Stimulated activated CD4-positive, alpha-beta T cell treated with anti-CD3 and anti-CD28 coated beads, TNF-alpha, amount 100 ng/mL, for 24 hours (primary cell): ENCODE measurements at places on chromosomes 3 and 15.

- DNase-seq = no peak
Measured at GRCh38 chr3:176032043-176032442, 1165.2 kb downstream of the TBL1XR1 start.

GRCh38 chr3:43909149-43909548 is 218.4 kb downstream of the ABHD5 start:
- DNase-seq = no peak

- no peak for DNase-seq
Measured at GRCh38 chr3:84946240-84946639, 12.5 kb upstream of the CADM2 start.

GRCh38 chr3:32469151-32469874 is 33.3 kb downstream of the CMTM6 start:
- no peak for DNase-seq

GRCh38 chr3:127441764-127442163 is 148.8 kb downstream of the TPRA1 start:
- no peak for DNase-seq

GRCh38 chr15:25849157-25849921 is 13.8 kb downstream of the ATP10A start:
- DNase-seq = no peak

GRCh38 chr3:24688446-24689148 is 193.9 kb upstream of the THRB start:
- DNase-seq = no peak

- no peak for DNase-seq
Measured at GRCh38 chr3:60743631-60744164, 507.6 kb downstream of the FHIT start.

- no peak for DNase-seq
Measured at GRCh38 chr15:74451322-74451721, 9.6 kb downstream of the UBL7 start.

GRCh38 chr3:126511291-126511690 is 6.3 kb downstream of the UROC1 start:
- no peak for DNase-seq

GRCh38 chr15:59255680-59256336 is 49.2 kb downstream of the LDHAL6B start:
- DNase-seq = peak; percentile 16

DNA sequence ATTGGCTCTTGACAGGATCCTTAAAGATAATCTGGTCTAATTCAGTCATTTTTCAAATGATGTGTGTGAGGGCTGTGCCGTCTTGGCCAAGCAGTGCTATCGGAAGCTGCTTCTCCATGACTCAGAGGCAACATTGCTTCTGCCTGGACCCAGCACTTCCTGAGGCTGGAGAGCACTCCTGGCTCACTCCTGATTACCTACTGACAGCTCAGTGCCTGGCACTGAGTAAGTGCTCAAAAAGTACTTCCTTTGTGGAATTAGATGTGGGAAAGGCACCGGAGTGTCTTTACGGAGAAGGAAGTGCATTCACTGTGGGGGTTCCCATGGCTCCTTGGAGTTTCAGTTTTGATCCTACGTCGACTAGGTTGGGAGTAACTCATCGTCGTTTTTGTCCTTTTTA is 86.9 kb upstream of the UBE3A start:
- DNase-seq = no peak

DNA sequence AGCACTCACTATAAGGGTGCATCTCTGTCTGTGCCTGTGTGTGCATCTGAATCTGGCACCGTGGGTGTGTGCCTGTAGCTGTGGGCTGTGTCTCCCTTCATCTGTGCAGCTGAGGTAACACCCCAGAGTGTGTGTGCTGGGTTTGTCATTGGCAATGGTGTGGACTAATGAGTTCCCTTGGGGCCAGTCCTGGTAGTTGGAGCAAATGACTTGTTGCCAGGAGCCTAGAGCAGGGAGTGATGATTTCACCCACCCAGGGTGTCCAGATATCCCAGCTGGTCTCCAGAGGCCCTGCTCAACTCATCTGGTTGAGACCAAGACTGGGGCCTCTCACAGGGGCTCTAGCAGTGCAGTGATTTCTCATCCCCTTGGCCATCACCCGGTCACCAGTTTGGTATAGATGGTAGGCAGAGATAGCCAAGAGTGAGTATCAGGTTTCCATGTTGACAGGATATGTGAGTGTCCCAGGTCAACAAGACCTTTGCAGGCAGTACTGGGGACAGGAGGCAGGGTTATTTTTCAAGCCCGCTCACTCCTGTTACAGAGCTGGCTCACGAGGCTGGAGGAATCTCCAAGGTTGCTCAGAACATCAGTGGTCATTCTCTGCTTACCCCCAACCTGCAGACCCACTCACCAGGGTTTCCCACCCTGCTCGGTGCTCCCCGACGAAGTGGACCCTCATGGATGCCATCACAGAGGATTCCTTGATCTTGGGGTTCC is 4.1 kb upstream of the HDAC11 start:
- no peak for DNase-seq

DNA sequence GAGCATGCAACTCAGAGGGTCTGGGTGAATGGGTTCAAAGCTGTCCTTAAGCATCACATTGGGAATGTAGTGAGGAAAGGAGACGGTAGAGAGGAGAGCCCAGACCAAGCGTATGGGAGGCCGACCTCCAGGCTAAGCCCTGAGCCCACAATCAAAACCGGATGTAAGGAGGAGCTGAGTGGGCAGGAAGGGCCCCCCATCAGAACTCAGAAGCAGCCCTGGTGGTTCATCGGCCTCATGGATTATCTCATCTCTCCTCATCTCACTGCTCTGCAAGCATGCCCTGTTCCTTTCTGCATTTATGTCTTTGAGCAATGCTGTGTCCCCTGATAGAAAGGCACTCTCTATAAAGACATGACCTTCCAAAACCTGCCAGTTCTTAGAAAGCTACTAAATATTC is 6.2 kb downstream of the HDC start:
- DNase-seq = no peak

DNA sequence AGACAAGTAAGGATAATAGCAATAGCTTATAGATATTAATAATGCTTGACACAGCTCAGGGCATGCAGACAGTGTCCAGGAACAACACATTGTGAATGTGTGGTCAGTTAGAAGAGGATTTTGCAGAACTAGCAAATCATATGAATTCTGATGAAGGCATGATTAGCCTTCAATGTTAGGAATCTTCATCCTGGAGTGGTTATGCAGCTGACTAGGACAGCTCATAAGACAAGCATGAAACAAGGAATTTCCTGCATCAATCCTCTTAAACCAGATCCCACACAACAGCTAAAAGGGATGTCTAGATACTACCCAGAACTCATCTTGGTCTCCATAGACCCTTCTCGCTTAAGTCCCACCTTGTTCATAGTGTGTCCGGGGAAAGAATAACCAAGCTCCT is 499.0 kb upstream of the ATP11B start:
- DNase-seq = no peak

DNA sequence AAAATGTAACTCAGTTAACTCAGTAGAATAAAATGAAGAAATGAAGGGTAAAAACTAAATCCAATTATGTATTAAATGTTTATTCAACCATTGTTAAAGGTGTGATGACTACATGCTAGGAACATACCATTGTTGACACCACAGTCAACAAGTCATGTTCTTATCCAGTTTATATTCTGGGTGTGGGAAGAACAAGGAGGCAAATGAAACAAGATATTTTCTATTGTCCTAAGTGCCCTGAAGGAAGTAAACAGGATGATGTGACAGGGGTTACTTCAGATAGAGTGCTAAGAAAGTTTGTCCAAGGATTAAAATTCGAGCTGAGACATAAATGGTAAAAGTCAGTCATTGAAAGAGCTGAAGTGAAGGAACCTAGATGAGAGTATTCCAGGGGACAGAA is 13.1 kb downstream of the AP3S2 start:
- no peak for DNase-seq

GRCh38 chr15:64515825-64516224 is 55.4 kb downstream of the ZNF609 start:
- DNase-seq = no peak

GRCh38 chr15:66850078-66850991 is 148.3 kb downstream of the SMAD6 start:
- no peak for DNase-seq

GRCh38 chr3:4838621-4839022 is 140.6 kb upstream of the BHLHE40 start:
- DNase-seq = no peak

DNA sequence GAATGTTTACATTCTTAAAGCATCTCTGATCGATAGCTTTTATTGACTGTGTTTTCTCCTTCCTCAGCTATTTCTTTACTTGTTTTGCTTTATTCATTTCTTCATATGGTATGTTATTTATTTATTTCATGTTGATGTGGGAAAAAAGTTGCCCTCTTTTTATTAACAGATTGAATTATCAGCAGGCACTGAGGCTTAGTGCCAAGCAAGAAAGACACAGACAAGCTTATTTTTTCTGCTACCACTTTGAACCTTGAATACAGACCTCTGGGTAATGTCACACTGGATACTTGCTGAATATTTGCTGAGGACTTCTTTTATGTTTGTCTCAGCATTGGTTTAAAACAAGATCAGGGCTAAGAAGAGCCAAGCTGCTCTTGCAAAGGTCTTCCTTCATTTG is 162.0 kb upstream of the CNTN6 start:
- no peak for DNase-seq

GRCh38 chr3:136334209-136334608 is 84.1 kb downstream of the PCCB start:
- no peak for DNase-seq

GRCh38 chr3:130990282-130990681 is 36.3 kb downstream of the ASTE1 start:
- DNase-seq = no peak

DNA sequence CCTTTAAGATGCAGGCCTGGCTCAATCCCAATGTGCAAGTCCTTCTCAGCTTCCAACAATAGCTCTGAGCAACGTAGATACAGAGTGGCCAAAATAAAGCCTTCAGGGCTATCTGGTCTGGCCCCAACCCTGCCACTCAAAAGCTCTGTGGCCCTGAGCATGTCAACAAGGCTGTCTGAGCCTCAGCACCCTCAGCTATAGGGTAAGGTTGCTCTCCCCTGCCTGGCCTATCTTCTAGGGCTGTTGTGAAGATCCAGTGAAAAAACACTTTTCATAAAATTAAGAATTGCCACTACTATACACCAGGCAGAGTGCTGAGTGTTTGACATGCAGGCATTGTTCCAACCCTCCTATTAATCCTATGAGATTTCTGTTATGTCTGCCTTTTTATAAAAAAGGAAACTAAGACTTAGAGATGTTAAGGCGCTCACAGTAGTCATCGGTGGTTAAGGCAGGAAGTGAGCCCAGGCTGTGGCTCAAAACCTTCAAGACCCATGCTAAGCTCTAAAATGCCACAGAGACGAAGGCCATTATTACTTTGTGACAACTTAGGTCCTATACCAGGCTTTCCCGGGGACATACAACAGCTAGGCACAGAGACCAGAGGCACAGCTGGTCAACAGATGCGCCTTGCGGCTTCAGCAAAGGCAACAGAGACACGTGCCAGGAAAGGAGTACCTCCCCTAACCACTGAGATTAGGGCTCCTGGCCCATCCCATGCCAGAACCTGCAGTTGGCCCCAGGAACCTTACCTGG is 5.1 kb downstream of the POLG start:
- no peak for DNase-seq

GRCh38 chr3:126963261-126964190 is 19.4 kb upstream of the PLXNA1 start:
- DNase-seq = no peak

GRCh38 chr15:51751697-51752683 is 593 bp downstream of the TMOD2 start:
- DNase-seq = peak; percentile 18

GRCh38 chr3:187618722-187619121 is 51.5 kb downstream of the SST start:
- DNase-seq = no peak

- DNase-seq = no peak
Measured at GRCh38 chr3:129476586-129476985, 36.6 kb downstream of the IFT122 start.

DNA sequence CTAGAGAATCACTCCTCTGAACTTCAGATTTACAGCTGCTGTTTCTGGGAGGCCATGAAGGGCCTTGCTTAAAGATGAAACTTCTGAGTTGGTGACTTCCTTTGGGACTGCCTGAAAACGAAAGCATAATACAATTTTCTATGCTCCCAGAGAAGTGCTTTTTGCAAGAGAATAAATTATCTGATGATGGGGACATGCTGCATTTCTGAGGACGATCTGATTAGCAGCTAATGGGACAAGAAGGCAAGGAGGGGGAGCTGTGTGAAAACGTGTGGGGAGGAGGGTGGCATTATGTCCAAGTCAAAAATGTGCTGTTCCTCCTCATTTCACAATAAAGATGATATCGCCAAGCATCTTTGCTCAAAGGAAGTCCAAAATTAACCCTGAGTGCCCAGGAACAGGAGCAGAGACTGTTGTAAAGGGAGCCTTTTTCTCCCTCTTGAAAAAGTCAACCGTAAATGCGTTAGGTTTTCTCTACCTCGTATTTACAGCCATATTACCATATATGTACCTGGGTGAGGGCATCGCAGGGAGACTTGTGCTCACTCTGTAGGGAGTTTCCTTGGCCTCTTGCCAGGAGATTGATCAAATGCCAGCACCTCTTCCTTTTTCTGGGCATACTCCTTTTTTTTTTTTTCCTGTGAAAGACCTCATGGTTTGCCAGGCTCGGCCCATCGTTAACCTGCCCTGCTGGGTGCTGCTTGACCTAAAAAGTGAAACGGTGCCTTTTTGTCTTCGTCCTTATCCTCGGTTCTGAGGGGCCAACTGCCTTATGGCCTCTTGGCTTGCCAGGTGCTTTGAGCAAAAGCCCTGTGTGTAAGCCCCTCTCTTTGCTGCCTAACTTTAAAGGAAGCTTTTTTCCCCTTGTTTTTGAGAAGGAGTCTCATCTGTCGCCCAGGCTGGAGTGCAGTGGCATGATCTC is 11.5 kb downstream of the ITPR1 start:
- DNase-seq = no peak

- DNase-seq = no peak
Measured at GRCh38 chr3:68893600-68894239, 38.6 kb downstream of the TAFA4 start.

- DNase-seq = no peak
Measured at GRCh38 chr3:120177707-120178306, 83.6 kb upstream of the GSK3B start.

GRCh38 chr3:33704891-33705290 is 13.2 kb downstream of the CLASP2 start:
- DNase-seq = no peak

DNA sequence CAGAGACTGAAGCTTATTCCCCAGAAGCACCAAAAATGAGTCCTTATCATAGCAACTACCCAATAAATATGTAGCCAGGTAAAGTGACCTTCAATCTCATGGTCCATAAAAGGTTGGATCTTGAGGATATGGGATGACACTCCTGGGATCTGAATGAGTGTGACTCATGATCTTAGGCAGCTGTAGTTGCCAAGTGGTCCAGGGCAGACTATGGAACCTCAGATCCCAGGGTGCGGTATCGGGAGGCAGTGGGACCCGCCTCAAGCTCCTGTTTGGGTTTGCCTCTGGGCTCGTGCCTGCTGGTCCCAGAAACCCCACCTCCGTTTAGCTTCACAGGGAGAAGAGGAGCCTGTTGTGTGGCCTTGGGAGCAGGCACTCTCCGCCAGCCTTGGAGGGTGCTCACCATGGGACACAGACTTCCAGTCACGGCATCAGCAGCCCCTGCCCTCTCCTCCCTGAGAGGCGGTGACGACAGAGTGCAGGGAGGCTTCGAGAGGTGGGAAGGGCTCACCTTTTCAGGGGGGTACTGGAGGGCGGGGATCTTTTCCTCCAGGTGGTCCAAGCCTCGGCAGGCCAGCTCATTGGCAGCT is 8.1 kb downstream of the PLIN1 start:
- no peak for DNase-seq
